RKO (cell line): ENCODE measurements at places on chromosomes 11 and 22.
A peak's percentile ranks its signal among the peaks of the same experiment; 100 is the strongest.

- peak; percentile 73 for DNase-seq
These were observed 59.8 kb downstream of the APOL5 start for GRCh38 chr22:35777335-35777975.

GRCh38 chr11:61567286-61568061 lies 13.4 kb downstream of the SYT7 start:
- peak; percentile 76 for DNase-seq

GRCh38 chr22:39558254-39558727 lies 12.3 kb upstream of the CACNA1I start:
- no peak for DNase-seq

DNA sequence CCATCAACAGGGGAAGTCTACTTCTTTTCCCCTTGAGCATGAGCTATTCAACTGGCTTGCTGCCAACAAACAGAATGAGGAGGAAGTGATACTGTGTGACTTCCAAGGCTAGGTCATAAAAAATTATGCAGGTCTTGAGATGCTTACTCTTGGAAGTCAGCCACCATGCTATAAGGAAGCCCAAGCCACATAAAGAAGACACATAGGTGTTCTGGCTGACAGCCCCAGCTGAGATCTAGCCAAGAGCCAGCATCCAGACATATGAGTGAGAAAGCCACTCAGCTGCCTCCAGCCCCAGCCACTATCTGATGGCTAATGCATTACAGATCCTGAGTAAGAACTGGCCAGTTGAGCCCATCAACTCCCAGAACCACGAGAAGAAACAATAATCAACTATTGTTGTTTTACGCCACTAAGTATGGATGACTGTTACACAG lies 31.0 kb upstream of the PPP2R1B start:
- peak; percentile 34 for DNase-seq

DNA sequence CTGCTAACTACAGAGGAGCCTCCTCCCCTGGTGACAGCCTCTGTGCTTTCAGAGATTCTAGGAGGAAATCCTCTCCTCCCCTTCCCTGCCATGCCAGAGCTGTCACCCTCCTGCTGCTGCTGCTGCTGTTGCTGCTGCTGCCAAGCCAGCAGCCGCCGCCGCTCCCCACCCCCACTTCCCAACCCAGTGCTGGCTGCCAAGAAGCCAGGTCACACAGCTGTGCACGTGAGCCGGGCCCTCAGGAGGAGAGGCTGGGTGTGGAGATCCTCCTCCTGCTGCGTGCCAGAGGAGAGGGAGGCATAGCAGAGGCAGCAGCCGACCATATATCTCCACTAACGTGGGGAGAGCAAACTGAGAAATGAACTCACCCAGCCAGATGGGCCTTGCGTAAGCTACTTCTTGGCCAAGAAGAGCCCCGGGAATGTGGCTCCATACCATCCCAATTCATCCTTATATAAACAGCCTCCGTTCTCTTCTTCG lies 12.4 kb downstream of the CRY2 start:
- DNase-seq: no peak

DNA sequence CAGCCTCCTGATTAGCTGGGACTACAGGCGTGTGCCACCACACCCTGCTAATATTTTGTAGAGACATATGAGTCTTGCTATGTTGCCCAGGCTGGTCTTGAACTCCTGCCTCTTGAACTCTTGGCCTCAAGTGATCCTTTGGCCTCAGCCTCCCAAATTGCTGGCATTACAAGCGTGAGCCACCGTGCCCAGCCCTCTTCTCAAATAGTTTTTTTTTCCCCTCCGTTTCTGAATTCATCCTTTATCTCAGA lies 11.8 kb downstream of the TBX1 start:
- DNase-seq: no peak

DNA sequence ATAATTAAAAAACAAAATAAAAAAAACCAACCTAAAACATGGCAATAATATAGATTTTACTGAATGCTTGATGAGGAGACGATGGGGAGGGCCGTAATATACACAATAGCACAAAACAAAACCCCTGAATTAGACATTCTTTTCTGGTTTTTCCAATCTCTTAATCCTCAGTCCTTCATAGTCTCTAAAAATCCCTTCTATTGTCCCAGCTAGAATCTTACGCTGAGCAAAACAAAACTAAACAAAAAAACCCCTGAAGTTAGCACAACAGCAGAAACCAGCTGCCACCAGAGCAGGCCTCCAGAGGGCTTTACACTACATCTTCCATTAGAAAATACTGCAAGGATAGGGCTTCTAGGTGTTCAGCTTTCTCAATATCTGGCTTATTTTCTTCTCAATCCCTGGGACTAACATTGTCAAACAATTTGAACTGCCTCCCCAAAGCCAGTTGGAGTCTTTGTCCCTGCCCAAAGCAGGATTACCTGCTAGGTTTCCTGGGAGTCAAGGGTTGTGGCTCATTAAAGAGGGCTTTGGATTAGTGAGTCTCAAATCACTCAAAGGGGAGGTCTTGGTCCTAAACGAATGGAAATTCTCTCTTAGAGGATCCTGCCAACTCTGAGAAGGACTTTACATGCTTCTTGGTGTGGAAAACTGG lies 2.1 kb upstream of the RNF26 start:
- no peak for DNase-seq

GRCh38 chr22:19478045-19478900 lies 720 bp downstream of the UFD1 start:
- peak; percentile 8 for DNase-seq

DNA sequence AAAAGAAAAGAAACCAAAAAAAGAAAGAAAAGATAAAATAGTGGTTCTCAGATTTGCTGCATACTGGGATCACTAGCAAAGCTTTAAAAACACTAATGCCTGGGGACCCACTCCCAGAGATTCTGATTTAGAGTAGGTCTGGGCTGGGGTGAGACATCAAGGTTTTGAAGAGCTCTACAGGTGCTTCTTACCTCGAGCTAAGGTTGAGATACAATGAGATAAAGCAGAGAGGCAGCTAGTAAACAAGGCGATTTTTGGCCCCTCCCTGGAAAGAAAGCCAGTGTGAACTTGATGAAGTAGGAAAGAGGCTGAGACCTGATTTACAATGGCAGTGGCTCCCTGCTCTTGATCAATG lies 327.6 kb upstream of the CCDC90B start:
- DNase-seq: no peak

GRCh38 chr11:104917271-104918112 lies 19.2 kb upstream of the CASP12 start:
- DNase-seq: no peak

DNA sequence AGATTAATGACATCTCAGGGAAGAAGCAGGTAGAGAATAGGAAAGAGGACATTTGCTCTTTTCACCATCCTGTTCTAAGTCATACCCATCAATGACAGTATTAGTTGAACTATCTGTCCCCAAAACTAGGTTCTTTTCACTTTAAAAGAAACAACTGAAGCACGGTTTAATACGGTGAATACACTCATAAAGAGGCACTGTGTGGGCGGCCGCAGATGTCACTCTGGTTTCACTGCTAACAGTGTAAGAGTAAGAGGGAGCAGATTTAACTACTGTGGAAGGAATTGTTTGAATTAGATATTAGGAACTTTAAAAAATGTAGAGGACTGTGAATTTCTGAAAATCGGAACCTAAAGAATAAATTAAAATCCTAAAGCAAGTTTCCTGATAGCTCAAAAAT lies 49.5 kb downstream of the VSIG10L2 start:
- peak; percentile 5 for DNase-seq

DNA sequence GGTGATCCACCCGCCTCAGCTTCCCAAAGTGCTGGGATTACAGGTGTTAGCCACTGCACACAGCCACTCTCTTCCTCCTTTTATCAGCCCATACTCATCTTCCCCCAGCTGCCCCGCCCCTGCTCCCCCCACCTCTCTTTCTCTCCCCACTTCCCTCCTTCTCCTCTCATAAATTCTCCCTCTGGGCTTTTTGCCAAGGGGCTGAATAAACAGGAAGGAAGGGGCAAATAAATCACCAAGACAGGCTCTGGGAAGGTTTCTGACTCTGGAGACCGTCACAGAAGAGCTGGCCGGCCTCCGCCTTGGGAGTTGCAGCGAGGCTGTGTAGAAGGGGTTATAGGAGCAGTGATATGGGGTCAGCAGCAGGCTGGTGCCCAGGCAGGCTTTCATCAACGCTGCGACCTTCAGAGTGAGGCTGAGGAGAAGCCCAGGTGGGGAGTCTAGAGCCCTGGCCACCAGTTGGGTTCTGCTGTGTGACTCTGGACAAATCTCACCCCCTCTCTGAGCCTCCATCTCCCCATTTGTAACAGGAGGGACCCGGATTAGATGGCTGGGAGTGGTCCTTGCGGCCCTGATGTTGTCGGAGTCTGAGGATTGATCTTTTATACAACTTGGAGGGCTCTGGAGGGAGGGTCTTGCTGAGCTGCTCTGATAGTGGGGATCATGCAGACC lies 62.6 kb upstream of the RASD2 start:
- peak; percentile 49 for DNase-seq

GRCh38 chr11:60964801-60965200 lies 6.7 kb upstream of the CD6 start:
- no peak for DNase-seq

GRCh38 chr11:95585752-95586077 lies 203.9 kb downstream of the FAM76B start:
- DNase-seq: no peak

- DNase-seq: no peak
These were observed 708 bp downstream of the SCO2 start for GRCh38 chr22:50524676-50525103.

DNA sequence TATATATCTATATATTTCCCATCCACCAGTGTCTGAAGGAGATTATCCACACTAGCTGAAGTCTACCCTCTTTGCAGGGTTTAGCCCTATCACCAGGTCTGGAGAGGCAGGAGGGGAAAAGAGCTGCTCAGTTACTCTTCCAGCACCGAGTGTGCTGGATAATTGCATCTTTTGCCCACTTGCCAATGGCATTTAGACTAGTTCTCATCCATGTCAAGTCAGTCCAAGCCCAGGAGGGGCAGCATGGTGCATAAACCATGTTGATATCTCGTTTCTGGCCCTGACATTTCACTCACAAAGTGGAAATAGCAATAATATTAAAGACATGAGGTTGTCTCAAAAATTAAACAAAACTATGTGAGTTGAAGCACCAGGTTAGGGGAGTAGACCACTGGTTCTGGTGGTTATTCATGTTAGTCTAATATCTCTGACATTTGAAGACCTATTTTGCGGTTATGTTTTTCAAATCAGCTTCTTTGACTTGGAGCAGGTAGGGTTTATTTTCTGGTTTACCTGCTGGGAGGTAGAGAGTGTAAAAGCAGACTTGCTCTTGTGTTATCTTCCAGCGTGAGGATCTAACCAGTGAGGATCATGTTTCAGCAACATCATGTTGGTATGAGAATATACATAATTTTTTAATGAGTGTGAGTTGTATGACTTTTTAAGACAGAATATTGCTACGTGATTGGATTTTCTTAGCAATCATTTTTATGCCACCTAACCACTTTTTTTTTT lies 273.2 kb upstream of the KIRREL3 start:
- DNase-seq: no peak

- DNase-seq: no peak
These were observed 53.9 kb downstream of the MICAL2 start for GRCh38 chr11:12164061-12165014.

DNA sequence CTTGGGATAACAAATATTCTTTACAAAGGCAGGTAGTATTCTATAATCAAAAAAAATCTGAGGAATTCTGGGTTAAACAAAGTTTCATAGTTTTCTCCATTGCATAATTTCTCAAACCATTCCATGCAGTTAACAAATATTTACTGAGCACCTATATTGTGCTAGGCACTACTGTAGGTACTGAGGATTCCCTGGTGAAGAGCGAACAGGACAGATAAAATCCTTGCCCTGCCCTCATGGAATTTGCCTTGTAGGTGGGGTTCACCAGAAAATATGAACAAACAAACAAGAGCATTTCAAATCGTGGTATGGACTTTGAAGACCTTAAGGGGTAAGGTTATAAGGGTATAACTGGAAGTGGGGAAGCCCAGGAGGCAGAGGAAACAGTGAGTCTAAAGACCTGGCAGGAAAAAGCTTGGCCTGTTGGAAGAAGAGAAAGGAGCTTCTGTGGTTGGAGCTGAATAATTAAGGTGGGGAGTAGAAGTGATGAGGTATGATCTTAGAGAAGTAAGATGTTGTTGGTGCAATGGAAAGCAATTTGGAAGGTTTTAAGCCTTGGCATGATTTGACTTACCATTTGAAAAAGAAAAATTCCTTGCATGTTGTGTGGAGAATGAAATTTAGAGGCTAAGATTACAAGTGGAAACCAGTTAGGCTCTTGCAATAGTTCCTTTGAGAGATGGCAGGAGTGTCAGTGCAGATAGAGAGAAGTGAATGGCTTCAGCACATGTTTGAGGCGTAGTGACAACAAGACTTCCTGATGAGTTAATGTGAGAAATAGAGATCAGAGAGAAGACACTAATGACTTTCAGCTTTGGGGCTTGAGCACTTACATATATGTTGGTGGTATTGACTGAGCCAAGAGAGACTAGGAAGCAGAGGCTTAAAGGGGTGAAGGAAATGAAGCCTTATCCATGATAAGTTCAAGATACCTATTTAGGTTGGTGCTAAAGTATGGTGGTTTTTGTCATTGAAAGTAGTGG lies 55.7 kb upstream of the PICALM start:
- DNase-seq: no peak

DNA sequence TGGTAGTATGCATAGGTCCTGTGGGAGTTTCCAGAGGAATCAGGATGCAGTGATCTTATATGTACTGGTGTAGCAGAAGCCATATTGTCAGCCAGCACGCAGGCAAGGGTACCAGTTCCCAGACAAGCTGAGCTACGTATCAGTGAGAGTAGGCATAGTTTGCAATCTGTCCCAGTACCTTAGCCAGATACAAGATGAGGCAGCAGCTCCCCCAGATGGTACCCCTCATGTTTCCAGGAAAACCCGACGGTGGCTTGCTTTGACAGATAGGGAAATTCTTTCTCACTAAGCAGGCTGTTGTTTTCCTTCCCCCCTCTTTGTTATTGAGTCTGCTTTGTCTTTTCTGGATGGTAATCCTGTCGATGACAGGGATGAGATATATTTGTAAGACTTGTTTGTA lies 109.7 kb upstream of the RRM1 start:
- no peak for DNase-seq

- DNase-seq: no peak
These were observed 515 bp downstream of the BACE1 start for GRCh38 chr11:117315285-117316196.

GRCh38 chr22:43439368-43440103 lies 27.7 kb downstream of the MPPED1 start:
- no peak for DNase-seq

GRCh38 chr22:24146791-24147353 lies 34.4 kb upstream of the SUSD2 start:
- no peak for DNase-seq

- DNase-seq: no peak
These were observed 46.5 kb upstream of the FIBIN start for GRCh38 chr11:26947379-26947844.
